ENCODE measurements at places on chromosomes 2 and 18.

- DNase-seq, result peak; percentile 67
These were observed 49.1 kb downstream of the KCNIP3 start for GRCh38 chr2:95346231-95346737.

DNA sequence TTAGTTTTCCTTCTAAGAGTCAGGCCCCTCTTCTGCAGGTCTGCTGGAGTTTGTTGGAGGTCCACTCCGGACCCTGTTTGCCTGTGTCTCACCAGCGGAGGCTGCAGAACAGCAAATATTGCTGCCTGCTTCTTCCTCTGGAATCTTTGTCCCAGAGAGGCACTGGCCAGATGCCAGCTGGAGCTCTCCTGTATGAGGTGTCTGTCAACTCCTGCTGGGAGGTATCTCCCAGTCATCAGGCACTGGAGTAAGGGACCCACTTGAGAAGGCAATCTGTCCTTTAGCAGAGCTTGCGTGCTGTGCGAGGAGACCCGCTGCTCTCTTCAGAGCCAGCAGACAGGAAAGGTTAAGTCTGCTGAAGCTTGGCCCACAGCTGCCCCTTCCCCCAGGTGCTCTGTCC, 4.8 kb downstream of the REG1B start:
- DNase-seq, result no peak

GRCh38 chr18:25274926-25275325, 77.0 kb downstream of the ZNF521 start:
- no peak for DNase-seq

GRCh38 chr18:9734189-9734588, 26.1 kb downstream of the RAB31 start:
- no peak for DNase-seq

- no peak for DNase-seq
These were observed 40.1 kb downstream of the NRP2 start for GRCh38 chr2:205722283-205722918.

- DNase-seq, result no peak
These were observed 94.8 kb upstream of the HNRNPA3 start for GRCh38 chr2:177117755-177118154.

GRCh38 chr2:196399096-196399495, 227.7 kb upstream of the STK17B start:
- DNase-seq, result no peak

DNA sequence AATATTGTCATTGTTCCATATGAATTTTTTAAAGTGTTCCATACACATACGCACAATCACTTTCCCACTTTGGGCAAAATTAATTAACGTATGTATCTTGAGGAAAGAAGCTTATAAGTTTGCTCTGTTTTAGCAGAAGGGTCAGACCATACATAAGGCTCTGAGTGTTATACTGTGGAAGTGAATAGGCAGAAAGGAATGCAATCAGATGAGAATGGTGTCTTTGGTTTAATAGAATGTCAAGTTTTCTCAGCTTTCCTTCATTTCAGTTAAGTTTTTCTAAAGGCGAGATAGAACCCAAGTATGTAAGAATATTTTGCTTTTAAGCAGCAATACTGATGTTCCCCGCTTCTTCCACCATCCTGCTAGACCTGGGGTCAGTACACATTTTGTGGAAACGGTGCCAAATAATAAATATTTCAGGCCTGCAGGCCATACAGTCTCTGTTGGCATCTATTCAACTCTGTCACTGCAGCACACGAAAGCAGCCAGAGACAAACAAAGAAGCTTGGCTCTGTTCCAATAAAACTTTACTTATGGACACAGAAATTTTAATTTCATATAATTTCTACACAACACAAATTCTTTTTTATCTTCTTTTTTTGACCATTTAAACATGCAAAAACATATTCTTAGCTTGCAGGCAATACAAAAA, 100.6 kb downstream of the UPP2 start:
- no peak for DNase-seq

DNA sequence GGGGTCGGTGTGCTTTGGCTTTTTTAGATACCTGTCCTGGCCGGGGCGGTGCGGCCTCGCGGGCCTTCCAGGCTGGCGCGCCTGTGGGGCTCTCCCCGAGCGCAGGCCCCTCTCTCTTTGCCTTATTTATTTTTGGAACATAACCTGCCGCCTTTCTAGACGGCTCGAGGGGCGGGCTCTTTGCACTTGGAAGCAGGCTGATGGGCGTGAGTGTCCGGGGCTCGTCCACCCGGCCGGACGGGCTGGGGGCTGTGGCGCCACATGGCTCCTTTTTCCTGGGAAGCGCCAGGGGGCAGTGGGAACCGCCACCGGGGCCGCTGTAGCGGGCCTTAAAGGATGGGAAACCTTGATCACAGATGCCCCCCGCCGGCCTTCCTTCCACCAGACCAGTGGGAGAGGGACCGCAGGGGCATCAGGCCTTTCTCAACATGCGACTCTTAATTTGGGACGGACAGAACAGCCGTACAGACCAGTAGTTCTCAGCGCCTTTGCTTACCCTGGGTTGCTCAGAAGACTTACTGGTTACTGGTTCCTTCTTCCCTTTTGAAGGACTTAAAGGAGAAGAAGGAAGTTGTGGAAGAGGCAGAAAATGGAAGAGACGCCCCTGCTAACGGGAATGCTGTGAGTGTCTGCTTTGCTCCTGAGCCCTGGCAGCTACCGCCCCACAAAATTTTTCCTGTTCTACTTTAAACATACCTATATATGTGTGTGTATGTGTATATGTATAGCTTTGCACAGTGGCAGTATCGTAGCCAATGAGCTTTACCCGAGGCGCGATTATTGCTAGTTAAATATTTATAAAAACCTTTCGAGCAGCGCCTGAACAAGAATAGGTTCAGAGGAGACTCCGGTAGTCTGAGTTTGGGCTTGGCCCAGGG, 2.7 kb downstream of the PTMA start:
- DNase-seq, result no peak

- no peak for DNase-seq
These were observed 735.4 kb upstream of the FANCL start for GRCh38 chr2:58976375-58977071.

GRCh38 chr2:208012449-208012848, 12.9 kb downstream of the PLEKHM3 start:
- DNase-seq, result no peak

GRCh38 chr2:11932048-11932512, 185.6 kb downstream of the LPIN1 start:
- DNase-seq, result no peak

GRCh38 chr2:238527565-238527964, 100.8 kb downstream of the ASB1 start:
- DNase-seq, result peak; percentile 2

- DNase-seq, result no peak
These were observed 89.4 kb upstream of the SPTBN1 start for GRCh38 chr2:54366487-54367280.

GRCh38 chr2:207869784-207870778, 100.4 kb upstream of the FZD5 start:
- DNase-seq, result no peak

- DNase-seq, result no peak
These were observed 35.1 kb downstream of the CAPN13 start for GRCh38 chr2:30772021-30772705.

- DNase-seq, result no peak
These were observed 154.6 kb downstream of the INO80D start for GRCh38 chr2:205931388-205931787.

- no peak for DNase-seq
These were observed 11.0 kb downstream of the NFATC1 start for GRCh38 chr18:79406708-79407107.

DNA sequence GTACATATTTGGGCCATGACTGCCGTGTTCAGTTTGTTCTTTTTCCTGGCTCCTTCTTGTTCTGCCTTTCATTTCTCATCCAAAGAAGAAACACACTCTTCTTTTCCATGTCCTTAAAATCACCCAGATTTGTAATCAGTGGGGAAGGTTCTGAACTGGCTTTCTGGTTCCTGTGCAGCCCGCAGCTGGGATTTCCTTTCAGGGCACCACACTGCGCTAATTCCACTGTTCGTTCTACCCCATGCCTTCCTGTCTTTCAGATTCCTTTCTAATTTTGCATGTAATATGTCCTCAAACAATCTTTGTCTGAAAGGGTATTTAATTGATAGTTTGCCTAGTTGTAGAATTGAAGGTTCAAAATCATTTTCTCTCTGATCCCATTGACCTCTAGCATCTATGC, 94.1 kb downstream of the HS1BP3 start:
- DNase-seq, result no peak

- no peak for DNase-seq
These were observed 123.6 kb downstream of the ZNF521 start for GRCh38 chr18:25228410-25228809.

DNA sequence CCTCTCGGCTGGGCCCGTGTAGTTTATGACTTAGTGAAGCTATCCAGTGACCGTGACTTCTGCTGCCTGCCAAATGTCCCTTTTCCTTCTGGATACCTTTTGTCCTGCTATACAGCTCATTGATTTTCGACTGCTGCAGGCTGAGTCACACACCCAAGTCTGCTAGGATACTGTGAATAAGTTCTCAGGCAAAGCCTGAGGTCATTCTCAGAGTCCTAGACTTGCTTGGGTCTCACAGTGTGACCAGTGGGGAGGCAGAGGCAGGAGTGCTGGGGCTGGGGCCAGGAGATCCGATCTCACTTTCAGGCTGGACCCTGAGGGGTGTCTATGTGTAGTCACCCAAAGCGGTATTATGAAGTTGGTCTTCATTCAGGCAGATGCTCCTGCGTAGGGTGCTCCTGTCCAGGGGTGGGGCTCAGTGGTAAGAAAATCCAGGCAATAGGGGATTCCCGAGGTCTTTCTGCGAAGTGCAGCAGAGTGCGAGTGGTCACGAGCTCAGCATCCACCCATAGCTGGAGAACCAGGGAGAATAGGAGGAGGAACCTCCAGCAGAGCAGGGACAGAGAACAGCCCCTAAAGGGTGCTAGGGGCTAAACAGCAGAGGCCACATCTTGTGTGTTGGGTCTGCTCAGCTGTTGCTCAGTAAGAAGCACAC, 268.6 kb upstream of the NCKAP5 start:
- no peak for DNase-seq

DNA sequence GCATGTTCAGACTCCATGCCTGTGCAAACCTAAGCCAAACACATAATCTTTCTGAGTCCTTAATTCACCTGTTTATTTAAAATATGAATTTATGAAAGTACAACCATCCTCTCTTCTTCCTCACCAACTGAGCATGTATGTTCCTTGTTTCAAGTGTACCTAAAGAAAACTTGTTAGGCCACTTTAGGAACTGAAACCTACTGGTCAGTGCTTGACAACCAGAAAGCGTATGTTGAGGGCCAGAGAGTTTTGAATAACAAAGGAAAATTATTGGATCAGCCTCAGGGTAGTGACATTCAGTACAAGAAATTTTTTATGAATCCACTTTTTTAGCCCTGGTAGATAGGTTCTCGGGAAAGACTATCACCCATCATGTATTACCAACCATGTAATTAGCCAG, 847.6 kb upstream of the CELF4 start:
- no peak for DNase-seq

DNA sequence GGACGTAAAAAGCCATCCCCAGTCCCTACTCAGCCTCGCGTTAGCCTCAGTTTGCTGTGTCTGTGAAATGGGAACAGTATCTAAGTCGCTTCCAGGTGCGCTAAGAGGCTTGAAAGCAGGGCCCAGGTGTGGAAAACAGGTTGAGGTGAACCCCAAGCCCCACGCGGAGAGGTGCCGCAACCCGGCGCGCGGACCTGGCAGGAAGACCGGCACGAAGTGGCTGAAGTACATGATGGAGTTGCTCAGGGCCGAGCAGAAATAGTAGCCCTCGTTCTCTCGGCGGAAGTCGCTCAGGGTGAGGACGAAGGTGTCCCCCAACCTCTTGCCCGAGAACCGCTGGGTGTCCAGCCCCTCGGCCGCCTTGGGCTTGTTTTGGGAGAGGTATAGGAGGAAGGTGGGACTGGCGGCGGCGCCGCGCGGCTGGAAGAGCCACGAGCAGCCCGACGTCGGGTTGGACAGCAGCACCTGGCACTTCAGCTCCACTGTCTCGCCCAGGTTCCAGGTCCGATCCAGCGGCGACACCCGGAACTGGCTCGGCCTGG, 508 bp downstream of the CD8A start:
- DNase-seq, result no peak

- no peak for DNase-seq
These were observed 412.2 kb downstream of the SPAG16 start for GRCh38 chr2:213696442-213696841.

DNA sequence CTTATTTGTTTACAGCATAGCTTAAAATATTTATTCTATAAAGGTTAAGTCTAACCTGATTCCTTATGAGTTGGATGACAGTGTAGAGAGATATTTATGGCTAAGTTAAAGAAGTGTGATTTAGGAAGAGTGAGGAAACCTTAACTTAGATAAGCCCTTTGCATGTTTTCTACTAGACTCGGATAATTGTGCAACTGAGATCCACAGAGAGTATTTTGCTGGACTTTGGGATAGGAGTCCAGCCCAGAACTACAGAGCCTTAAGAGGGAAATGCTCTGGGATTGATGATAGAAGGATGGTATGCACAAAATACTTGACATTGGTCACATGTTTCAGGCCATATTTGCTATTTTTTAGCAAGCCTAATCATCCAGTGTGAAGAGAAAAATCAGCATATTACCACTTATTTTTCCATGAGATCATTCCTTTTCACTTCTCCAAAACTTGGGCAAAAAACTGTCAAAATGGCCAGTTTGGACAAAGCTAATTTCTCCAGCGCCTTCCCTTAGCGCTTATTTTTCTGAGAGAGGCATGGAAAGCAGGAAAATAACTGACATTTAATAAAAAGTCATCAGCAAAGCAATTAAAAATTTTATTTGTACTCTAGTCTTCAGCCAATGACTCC, 3.1 kb downstream of the CD28 start:
- no peak for DNase-seq

- DNase-seq, result no peak
These were observed 97.8 kb upstream of the GLI2 start for GRCh38 chr2:120637847-120638246.

- DNase-seq, result no peak
These were observed 52.7 kb upstream of the SLC14A1 start for GRCh38 chr18:45671321-45671720.

- DNase-seq, result no peak
These were observed 120.2 kb downstream of the GBX2 start for GRCh38 chr2:236047886-236048540.

DNA sequence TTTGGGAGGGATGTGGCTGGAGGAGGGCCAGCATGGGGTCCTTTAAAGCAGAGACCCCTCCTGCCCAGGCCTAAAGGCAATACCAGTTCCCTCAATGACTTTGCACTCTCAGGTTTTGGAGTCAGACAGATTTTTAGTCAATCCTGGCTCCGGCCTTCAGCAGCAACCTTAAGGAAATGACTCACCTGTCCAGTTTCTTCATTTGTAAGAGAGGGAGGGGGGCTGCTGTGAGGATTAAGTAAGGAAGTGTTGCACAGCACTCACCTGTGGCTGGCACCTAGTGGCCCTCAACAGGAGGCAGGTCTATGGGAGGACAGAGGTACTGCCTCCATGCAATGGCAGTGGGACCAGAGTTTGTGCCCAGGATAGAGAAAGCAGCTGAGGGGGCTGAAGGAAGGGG, 13.7 kb downstream of the CNGA3 start:
- DNase-seq, result no peak

- no peak for DNase-seq
These were observed 5.0 kb upstream of the TET3 start for GRCh38 chr2:73979686-73980085.

GRCh38 chr2:229037621-229038020, 233.5 kb downstream of the PID1 start:
- no peak for DNase-seq

Data from GM20000 (cell line).